NCI-H460 (cell line): ENCODE measurements at places on chromosomes 6 and 20. TPM values are rescaled to one million over a fixed set of nuclear protein-coding genes. Genes with fewer than 3 reads are reported as not detected.

NCOA6 gene
- total RNA-seq = 10.1 and 11.2 TPM in 2 replicates

WFDC10A gene
- not detected in 2 replicates for total RNA-seq

EXOC2 gene
- 26.8 and 28.8 TPM in 2 replicates for total RNA-seq

MYL9 gene
- 0.66 and 1.2 TPM in 2 replicates for total RNA-seq

SERPINB1 gene
- total RNA-seq = 225 and 247 TPM in 2 replicates

REM1 gene
- not detected in 2 replicates for total RNA-seq

FILIP1 gene
- total RNA-seq = 0.06 TPM in 1 of 2 replicates, not detected in the other

CSNK2A1 gene
- 108 and 124 TPM in 2 replicates for total RNA-seq

VGLL2 gene
- total RNA-seq = not detected in 2 replicates

SLC22A7 gene
- total RNA-seq = not detected in 2 replicates

KATNA1 gene
- total RNA-seq = 24.2 and 29.3 TPM in 2 replicates

CAGE1 gene
- total RNA-seq = not detected in 2 replicates

PXDC1 gene
- 10.8 and 10.9 TPM in 2 replicates for total RNA-seq
